NCI-H2081 treated with DMSO at 0.1 percent for 48 hours (cell line): ENCODE measurements at places on chromosomes 6 and 20.

DNA sequence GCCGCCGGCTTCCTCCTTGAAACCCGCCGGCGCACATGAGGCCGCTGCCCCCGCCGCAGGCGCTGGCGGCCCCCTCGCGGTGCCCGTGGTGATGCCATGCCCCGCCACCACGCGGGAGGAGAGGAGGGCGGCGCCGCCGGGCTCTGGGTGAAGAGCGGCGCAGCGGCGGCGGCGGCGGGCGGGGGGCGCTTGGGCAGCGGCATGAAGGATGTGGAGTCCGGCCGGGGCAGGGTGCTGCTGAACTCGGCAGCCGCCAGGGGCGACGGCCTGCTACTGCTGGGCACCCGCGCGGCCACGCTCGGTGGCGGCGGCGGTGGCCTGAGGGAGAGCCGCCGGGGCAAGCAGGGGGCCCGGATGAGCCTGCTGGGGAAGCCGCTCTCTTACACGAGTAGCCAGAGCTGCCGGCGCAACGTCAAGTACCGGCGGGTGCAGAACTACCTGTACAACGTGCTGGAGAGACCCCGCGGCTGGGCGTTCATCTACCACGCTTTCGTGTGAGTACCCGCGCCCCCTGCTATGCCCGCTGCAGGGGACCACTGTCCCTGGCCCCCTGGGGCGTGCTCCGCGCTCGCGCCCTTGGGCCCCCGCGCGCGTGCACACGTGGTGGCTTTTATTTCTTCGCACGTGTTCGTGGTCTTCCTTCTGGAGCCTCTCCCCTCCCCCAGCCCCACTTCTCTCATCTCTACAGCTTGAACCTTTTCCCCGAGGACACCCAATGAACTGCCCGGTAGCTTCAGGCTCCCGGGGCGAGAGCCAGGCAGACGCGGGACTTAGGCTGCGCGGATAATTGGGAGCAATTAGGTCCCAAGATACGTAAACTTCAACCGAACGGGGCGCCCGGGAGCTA is 453 bp downstream of the KCNQ5 start:
- no peak for DNase-seq

DNA sequence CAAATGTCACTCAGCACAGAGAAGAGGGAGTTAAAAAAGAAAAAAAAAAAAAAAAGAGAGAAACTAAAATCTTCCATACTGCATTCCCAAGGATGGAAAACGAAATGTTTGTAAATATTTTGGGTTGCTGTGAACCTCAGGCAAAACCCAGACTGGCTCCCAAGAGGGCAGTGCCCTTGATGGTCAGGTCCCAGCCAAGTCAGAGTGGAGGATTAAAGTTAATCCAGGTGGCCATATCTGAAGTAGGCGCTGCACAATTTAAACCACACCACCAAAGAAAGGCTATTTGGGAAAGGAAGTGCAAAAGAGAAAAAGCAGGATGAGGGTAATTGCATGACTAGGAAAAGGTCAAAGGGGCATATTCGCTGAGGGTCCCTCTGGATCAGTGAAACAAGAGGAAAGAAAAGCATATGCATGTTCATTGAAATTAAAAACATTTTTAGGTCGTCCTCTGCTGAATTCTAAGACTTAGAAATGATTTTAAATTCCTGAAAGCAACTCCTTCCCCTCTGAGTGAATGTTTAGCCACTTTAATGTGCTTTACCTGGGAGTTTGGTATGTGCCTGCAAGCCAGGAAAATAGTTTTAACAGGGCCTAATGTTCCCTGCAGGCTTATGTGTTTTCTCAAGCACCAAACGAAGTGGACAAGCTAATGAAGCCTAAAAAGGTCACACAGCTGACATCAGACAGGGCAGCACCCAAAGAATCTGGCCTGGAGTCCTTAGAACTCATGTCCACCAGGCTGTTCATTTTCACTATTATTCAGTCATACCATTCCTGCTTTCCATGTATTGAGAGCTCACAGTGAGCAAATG is 159.1 kb downstream of the HACE1 start:
- DNase-seq, result no peak

DNA sequence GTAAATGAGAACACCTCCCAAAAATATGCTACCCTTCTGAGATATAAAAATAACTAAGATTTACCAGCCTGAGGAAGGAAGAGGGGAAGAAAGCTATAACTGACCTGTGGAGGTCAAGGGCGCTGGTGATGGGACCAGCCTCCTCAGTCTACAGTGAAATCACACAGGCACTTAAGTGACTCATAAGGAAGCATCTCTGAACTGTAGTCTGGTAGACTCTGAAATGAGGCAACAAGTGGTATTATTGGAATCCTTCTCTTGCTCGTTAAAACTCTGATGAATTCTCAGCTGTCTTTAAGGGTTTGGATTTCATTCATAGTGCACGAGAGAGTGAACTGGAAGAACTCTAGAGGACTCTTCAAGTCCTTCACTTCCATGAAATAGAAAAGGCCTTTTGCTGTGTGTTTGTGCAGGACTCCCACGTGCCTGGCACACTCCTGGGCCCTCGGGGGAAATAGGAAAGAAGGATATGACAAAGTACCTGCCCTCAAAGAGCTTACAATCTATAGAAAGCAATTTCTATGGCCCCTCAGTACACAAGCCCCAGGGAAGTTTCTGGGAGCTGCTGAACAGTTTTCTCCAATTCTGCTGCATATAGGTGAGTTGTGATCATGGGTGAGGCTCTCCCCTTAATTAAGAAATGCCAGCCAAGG is 231.8 kb upstream of the RREB1 start:
- no peak for DNase-seq

- DNase-seq, result no peak
Observed at GRCh38 chr20:19916531-19917485, 100.4 kb upstream of the NAA20 start.

- no peak for DNase-seq
Observed at GRCh38 chr6:130827247-130828149, at the start of gene SMLR1. Gene SMLR1, plus strand, starts transcription at chr6:130827406. Its CDS starts 8 bp downstream, at chr6:130827414.

- no peak for DNase-seq
Observed at GRCh38 chr6:129911732-129912131, 50.6 kb upstream of the TMEM244 start.

GRCh38 chr20:35093267-35093884 is 769 bp upstream of the TRPC4AP start:
- DNase-seq, result no peak

DNA sequence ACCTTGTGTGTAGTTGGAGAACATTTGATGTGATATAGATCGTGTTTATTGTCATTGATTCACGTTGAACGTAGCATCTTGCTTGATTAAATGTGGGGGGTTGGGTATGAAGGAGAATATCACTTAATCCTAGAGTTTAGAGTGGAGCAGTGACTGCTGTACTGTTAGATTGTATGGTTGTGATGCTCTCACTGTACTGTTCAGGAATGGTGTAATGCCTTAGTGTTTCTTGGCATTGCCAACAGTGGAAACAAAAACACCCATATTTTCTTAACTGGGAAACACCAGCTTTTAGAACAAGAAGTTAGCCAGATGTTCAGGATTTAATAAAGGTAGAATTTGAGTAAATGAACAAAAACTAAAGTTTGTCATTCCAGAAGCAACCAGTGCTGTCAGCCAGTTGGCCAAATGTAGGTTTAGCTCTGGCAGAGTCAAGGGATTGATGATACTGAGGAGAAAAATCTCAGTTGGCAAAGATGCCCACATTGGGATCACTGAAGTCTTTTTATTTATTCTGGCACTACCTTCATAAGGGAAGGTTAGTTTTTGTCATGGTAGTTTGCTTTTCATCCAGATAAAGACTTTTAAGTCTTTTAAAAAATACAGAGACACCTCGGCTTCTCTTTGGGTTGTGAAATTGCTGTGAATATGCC is 129.9 kb downstream of the JARID2 start:
- no peak for DNase-seq

- DNase-seq, result no peak
Observed at GRCh38 chr20:1835186-1836035, 59.8 kb upstream of the SIRPA start.

- DNase-seq, result no peak
Observed at GRCh38 chr6:159727717-159728445, 575 bp downstream of the WTAP start.
